Regular cardiac myocyte (primary cell): ENCODE measurements at places on chromosomes 4 and X. TPM values are rescaled to one million over a fixed set of nuclear protein-coding genes. Genes with fewer than 3 reads are reported as not detected.

Gene RAB39B
- total RNA-seq = 0.38 and 0.56 TPM in 2 replicates

Gene HTN1
- total RNA-seq = not detected in 2 replicates

Gene PAGE2B
- total RNA-seq = not detected in 2 replicates

Gene GPR173
- 2.0 and 2.1 TPM in 2 replicates for total RNA-seq

Gene C4orf50
- under 0.01 TPM in 1 of 2 replicates, not detected in the other for total RNA-seq

Gene CDKL2
- total RNA-seq = under 0.01 and 1.1 TPM in 2 replicates

Gene MAGEA11
- not detected in 2 replicates for total RNA-seq

Gene CXCL9
- not detected in 2 replicates for total RNA-seq

Gene ADGRL3
- total RNA-seq = 5.0 and 14.1 TPM in 2 replicates
